ENCODE measurements at places on chromosomes 1 and 21.

DNA sequence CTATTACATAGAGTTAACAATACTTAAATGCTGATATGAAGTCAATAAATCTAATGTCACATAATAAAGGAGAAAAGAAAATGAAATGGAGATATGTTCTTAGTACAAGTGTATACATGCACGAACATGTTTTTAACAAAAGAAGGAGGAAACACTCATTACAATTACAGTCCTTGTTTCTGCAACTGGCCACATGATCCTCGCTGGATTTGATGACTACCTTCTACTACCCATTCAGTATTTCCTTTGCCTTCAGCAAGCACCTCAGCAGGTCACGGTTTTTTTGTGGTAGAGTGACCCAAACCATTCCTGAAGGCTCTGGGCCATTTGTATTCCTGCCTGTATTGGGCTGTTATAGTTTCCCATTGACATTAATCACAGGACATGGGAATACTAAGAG lies 172.8 kb upstream of the CXADR start:
- DNase-seq = no peak

- DNase-seq = peak; percentile 59
These were observed 88.8 kb upstream of the ETS2 start for GRCh38 chr21:38716942-38717341.

DNA sequence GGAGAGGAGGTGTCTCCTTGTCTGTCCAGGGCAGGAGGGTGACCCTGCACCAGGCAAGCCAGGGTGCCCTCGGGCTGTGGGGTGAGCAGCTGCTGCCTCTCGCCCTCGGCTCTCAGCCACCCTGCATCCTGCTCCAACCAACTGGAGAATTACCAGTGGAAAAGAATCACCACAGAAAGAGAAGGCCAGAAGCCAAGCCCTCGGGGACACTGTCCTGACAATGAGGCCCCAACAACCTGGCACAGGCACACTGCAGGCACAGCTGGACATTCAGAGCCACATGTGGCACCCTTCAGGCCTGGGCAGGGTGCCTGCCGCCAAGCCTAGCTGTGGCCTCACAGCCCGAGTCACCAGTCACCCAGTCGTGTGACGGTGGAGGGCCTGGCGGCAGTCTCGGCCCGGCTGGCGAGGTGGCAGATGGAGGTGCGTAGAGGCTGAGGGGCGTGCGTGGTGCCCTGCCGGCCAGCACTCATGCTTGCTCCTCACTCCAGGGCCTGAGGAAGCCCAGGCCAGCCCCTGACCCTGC lies 12.0 kb downstream of the MEGF6 start:
- no peak for DNase-seq

- no peak for DNase-seq
These were observed 139.6 kb downstream of the PLPP3 start for GRCh38 chr1:56439610-56440264.

DNA sequence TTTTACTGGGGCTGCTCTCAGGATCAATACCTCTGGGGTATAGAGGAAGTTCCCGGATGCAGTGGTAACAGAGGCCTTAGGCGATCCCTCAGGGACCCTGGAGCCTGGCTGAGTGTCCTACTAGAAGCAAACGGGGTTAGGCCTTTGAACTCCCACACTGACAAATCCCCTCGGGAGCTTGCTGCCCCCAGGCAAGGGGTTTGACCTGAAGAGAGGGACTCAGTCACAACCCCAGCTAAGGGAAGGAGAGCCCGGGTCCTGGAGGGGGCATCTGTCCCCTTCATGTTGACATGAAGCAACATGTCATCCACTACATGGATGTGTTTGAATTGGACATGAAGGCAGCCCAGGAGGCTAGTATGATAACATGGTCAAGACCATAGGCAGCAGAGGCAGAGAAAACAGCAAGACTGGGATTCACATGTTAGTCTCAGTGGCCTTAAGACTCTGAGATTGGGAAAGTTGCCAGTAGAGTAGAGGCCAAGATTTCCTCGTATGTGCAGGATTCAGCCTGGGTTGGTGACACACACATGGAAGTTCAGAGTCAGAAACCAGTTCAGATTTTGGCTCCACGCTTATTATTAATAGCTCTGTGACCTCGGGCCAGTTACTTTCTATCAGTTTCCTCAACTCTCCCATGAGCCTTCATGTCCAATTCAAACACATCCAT lies 101.5 kb downstream of the KCNN3 start:
- DNase-seq = no peak

GRCh38 chr1:39522661-39523567 lies 31.5 kb downstream of the BMP8A start:
- no peak for DNase-seq

DNA sequence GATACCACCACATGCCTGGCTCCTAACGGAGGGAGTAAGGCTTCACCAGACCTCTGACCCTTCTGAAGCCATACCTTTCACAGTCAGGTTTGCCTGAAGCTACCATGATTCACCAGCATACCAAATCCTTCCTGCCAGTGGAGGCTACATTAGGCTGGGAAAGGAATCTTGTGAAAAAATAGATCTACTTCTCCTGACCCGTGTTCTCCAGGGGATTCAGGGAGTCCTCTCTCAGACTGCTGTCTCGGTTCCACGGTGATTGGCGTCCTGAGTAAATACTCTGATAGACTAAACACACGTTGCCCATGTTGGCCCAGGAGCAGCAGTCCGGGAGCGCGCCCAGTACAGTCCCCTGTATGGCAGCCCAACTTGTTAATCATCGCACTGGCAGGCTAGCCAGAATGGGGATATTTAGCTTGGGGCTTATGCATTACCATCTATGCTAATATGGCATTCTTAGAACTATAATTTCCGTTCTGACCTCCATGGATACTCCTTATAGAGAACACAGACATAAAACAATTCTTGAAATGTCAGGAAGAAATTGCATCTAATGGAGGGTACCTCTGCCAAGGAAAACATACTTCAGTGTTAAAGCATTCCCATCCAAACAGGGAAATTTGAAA lies 173.2 kb downstream of the ROR1 start:
- peak; percentile 73 for DNase-seq

- no peak for DNase-seq
These were observed 386.0 kb upstream of the ADAMTS5 start for GRCh38 chr21:27352885-27353284.

GRCh38 chr21:28636752-28637691 lies 355.7 kb downstream of the LTN1 start:
- peak; percentile 81 for DNase-seq

GRCh38 chr1:117060441-117061317 lies 553 bp downstream of the TTF2 start:
- peak; percentile 62 for DNase-seq

- no peak for DNase-seq
These were observed 29.1 kb downstream of the LAMB3 start for GRCh38 chr1:209622841-209623829.

DNA sequence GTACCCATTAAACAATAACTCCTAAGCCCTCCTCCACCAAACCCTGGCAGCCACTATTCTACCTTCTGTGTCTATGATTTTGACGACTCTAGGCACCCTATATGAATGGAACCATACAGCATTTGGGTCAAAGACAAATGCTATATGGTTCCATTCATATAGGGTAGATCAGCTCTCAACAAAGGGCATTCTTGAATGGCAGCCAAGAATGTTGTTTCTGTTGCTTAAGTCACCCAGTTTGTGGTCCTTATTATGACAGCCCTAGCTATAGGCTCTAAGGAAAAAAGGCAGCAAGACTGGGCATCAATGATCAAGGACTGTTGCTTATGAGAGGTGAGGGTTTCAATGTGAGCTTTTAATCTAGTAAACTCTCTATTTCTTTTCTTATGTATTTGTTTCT lies 4.7 kb upstream of the SLC5A9 start:
- no peak for DNase-seq

DNA sequence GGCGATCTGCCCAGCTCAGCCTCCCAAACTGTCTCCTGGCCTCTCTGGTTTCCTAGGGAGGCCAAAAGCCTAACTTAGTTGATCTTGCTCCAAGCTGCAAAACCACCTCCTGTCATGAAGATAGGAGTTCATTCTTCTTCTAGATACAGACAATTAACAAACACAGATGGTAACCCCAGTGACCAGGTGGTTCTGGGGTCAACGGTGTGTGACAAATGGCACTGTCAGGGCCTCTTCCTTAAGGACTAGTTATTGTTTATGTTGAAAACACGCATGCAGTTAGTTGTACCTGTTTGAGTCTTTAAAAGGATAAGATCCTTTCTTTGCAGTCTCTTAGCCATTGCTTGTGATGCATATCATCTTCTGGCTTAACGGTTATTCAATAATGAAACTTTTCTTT lies 4.6 kb upstream of the UMODL1 start:
- no peak for DNase-seq

DNA sequence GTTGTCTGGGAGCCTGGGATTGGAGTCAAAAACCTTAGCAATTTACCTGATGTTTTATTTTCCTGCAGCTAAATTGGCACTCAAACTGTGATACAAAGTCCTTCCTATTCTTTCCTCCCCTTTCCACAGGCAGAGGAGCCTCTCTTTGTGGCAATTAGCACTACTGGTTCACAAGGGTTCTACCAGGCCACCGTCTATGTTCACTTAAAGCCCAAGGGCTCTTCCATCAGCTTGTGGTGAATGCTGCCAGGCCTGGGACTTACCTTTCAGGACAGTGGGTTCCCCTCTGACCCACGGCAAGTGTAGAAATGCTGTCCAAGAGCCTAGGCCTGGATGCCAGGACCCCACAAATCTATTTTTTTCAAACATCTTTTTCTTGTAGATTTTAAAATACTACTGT lies 251.9 kb upstream of the B3GALT2 start:
- DNase-seq = no peak

DNA sequence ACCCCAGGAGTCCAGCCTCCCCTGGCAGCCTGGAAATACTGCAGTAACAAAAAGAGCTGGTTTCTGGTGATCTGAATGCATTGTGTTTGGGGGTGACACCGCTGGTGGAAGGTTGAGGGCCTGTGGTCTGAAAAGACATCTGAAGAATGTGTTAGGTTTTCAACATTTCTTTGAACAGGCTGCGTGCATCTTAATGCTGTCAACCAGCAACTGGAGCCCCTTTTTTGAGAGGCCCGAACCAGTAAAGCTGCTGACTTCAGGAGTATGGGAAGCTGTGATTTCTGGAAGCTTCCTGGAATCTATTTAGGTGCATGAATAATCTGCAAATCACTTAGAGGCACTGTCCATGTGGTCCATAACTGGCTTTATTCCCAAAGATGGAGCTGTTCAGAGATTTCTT lies 17.0 kb downstream of the ATP5PO start:
- DNase-seq = peak; percentile 18

DNA sequence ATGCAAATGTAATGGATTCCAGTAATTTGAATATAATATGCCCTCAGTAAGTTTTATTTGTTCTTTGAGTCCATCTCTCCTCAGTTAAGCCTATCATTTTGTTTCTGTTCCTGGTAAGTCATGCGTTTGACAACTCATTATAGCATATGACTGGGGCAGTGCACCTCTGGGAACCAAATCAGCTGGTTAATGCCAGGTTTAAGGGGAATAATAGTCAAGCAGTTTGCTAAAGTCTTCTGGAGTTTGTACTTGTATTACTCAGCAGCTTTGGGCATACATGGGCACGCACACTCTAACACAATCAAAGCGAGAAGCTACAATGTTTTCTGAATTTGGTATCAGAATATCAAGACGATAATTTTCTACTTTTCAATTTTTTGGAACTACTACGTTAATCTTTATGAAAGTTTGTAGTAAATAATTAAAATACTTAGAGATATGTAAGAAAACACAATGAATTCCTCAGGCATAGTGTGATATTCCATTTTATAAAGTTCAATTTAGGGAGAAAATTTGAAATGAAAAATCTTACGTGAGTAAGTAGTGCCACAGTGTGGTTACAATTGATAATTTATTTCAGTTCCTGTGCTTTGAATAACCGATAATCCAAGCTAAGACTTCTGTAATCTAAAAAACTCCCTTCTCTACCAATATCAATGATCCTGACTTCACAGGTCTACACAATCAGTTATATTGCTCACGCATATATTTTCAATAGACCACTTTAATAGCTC lies 43.8 kb upstream of the KCTD3 start:
- peak; percentile 52 for DNase-seq

DNA sequence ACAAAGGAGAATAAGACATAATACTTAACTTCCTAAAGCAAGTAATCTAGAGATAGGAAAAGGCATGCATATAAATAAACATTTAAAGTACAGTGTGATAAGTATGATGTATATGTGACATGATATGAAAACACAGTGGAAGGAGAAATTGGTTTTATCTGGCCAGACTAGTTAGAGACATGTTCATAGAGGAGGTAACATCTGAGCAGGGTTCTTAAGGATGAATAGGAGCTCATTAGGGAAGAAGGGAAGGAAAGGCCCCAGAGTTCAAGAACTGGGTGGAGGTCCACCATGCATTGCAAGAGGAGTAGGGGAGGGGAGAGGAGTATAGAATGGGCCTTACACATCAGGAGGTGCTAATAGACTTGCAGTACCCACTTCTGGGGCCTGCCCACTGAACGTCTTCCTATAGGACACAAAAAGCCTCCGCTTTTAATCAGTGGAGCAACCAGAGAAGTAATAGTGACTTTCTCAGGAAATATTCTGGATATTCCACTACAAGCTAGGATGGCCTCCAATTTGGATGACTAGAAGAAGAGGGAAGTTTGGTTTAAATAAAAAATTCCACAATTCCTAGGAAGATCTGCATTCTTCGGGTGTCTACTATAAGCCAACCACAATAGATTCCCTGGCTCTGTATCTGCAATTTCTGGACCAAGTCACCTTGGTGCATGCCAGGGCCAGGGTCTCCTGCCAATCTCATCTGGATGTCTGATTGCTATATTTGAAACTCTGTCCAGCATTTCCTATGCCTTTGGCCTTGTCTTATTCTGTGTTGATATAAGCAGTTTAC lies 41.9 kb downstream of the NGF start:
- DNase-seq = peak; percentile 29

GRCh38 chr21:44548381-44548780 lies 2.9 kb downstream of the KRTAP10-2 start:
- DNase-seq = no peak

DNA sequence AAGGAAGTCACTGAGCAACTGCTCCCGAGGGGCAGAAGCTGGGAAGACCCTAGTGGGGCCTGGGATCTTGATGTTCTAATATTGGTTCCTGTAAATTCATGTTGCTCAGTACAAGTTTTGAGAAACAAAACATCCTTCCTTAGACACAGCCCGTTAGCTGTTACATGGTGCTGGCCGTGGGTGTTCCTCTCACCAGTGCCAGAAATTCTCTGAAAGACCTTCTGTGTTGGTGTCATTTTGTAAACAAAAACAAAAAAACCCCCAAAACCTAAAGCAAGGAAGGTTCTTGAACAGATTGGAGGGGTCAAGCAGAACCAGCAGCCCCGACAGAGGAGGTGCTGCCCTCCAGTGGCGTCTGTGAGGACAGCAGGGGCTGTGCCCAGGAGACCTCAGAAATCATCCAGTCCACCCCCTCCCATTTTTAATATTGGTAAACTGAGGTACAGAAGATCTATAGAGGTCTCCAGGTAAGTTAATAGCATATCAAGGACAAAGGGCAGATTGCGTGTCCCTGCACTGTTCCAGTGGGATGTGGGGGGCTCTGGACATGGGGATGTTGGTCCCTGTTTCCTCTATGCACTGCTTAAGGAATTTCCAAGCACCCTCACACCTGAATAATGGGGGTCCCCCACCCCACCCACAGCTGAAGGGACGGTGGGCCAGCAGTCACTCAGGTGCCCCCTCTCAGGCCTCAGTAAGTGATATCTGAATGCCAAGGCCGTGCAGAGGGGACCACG lies 38.2 kb downstream of the SLC2A7 start:
- DNase-seq = peak; percentile 65

Measured in GM23248 (cell line).